ENCODE measurements at places on chromosomes 7 and 10. TPM values are rescaled to one million over a fixed set of nuclear protein-coding genes. Genes with fewer than 3 reads are reported as not detected.

COMMD3 gene
- 32.9 TPM for total RNA-seq

- DNase-seq: peak; percentile 22
Observed at GRCh38 chr7:136139417-136139816, 162.3 kb upstream of the MTPN start.

GRCh38 chr10:119191881-119192280, 13.3 kb upstream of the PRDX3 start:
- no peak for DNase-seq

DNA sequence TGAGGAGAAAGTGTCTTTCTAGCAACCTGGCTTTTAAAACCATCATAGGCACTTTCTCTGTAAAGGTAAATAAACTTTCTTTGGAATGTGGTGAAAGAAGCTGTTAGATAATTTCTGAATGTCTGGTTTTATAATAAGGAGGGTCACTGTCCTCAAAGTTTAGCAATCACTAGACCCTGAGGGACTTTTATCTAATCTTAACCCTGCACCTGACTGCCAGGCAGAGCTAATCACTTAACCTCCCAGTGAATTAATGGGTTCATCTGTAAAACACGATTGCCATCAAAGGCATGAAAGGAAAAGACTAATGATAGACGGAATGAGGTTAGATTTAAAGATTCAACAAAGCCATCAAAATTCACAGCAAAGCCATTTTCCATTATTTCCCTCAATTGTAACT, 553.8 kb downstream of the GRM8 start:
- DNase-seq: no peak

DNA sequence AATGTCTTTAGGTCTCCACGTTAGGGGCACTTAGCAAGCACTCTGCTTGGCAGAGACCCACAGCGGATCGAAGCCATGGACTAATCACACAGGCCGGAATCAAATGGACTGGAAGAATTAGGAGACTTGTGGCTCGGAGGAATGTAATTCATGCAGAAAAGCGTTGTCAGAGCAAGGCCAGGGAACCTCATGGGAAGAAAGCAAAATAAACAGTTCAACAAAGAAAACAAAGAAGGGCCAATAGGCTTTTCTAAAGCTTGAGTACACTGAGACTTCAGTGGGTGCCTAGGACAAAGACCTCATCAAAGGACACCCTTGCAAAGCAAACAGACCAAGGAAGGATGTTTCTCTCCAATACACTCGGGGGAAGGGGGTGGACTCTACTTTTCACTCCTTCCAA, 171.1 kb downstream of the GLI3 start:
- no peak for DNase-seq

DNA sequence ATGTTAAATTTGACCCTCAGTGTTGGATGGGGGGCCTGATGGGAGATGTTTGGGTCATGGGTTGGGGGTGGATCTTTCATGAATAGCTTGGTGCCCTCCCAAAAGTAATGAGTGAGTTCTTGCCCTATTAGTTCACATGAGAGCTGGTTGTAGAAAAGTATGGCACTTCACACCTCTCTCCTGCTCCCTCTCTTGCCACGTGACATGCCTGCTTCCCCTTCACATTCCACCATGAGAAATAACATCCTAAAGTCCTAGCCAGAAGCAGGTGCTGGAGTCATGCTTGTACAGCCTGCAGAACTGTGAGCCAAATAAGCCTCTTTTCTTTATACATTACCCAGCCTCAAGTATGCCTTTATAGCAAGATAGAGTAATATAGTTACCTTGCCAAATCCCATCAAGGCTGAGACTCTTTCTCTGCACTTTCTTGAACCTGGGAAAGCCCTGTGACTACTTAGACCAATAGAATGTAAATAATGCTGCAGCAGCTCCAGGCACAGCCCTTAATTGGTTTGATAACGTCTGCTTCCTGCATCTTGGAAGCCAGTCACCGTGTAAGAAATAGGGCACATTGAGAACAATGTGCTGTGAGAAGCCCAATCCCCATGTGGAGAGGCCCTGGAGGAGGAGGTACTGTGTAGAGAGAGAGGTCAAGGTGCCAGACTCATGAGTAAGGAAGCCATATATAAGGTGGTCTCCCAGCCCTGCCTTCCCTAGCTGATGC, 88.0 kb upstream of the NAMPT start:
- DNase-seq: peak; percentile 65

COX15 gene
- total RNA-seq: 29.0 TPM

DNA sequence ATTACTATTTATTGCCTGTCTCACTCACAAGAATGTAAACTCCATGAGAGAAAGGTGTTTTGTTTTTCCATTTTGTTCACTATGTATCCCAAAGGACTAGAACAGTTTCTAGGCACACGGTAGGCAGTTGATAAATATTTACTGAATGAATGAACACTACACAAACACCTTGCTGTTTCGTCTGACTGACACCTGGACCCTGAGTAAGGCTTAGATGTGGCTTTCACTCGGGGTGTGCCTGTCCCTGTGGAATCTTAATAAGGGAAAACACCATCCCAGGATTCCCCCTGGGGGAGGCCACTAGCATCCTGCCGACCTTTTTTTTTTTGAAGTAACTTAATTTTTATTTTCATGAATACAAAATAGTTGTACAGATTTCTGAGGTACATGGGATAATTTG, 66.6 kb upstream of the STEAP1B start:
- DNase-seq: no peak
